ENCODE measurements at places on chromosomes 13 and 19.

DNA sequence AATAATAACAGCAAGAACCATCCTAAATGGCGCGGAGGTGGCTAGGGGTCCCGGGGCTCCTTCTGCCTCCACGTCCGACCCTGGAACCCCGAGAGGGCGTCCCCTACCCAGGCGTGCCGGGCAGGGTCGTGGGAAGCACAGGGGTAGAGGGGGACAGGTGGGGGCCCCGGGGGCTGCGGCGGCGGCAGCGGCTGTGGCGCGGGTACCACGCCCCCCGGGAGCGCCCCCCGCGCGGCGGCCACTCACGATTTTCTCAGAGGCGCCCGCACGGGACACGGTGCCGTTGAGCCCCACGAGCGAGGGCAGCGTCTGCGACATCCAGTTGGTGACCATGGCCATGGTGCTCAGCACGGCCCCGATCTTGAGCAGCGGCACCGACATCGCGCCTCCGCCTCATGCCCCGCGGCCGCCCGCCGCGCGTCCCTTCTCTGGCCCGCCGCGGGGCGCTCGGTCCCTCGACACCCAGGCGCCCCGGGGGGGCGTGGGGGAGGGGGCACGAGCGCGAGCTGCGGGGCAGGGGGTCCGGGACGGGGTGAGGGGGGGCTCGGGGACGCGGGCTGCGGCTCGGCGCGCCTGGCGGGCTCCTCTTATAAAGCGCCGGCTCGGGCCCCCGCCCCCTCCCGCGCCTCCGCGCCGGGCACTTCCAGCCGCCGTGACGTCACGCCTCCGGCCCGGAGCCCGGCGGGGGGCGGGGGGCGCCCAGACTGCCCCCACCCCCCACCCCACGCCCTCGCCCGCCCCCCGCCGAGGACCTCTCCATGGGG is 22.9 kb downstream of the OLFM2 start:
- DNase-seq: peak; percentile 75

- no peak for DNase-seq
These were observed 2.8 kb downstream of the TNFSF13B start for GRCh38 chr13:108272333-108272732.

- DNase-seq: peak; percentile 14
These were observed 13.5 kb upstream of the KCNN1 start for GRCh38 chr19:17953316-17953801.

DNA sequence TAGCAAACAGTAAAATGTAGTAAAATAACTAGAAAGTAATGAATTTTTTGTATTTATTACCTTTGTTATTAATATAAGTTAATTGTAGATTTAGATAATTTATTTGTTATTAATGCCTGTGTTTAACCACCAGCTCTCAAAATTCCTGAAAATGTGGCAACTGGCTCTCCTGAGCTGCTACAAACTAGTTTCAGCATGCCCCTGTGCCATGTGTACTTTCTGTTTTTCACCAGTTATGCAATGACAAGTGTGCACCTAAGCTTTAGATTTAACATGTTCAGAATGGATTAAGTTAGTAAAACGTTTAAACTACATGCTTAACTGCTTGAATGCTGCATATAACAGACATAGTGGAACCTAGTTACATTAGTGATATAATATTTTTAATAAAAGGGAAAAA is 88.1 kb downstream of the POSTN start:
- no peak for DNase-seq

DNA sequence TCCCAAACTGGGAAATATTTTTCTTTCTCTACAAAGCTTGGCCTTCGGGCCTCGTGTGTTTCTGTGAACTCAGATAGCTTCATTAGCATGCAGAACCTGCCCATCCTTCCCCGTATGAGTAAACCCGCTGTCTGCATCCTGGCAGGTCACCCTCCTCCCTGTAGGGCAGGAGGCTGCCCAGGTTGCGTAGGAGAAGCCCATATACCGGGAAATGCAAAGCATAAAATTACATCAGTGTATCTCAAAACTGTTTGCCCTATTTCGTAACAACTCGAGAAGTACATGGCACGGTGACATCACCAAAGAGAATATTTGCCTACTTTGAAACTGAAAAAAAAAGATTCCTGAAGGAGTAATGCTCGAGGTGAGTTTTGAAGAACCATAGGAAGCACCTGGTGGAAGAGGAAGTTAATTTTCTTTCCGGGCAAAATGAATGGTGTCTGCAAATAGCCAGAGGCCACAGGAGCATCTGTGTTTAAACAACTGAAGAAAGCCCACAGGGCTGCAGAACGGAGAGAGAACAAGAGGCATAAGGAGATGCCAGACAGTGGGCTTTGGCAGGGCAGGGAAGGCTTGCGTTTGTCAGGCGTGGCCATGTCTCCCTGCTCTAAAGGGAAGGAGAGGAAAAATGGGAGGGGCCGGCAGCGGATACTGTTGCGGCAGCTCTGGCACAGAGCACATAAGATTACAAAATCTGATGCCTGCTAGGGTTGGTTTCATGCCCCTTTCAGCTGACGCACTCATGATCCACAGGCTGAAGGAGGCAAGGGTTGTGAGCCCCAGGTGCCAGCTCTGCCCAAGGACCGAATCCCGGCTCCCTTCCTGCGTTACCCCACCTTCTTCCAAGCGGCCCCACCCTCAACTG is 81.4 kb downstream of the IRS2 start:
- no peak for DNase-seq

Data from D721Med (cell line).